ENCODE measurements at places on chromosomes 13 and 19.
A peak's percentile ranks its signal among the peaks of the same experiment; 100 is the strongest.

- no peak for DNase-seq
These were observed 8.5 kb upstream of the PROZ start for GRCh38 chr13:113149711-113150549.

DNA sequence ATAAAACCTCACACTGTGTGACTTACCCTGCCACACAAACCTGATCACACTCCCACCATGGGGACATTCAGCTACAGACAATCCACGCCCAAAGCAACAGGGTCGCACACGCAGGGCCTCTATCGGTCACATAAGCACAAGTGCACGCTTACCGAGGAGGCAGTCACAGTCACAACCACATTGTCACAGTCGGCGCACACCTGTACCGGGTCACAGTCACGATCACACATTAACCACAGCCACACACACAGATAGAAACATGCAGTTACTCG lies 579 bp downstream of the ZNF566 start:
- peak; percentile 32 for DNase-seq

DNA sequence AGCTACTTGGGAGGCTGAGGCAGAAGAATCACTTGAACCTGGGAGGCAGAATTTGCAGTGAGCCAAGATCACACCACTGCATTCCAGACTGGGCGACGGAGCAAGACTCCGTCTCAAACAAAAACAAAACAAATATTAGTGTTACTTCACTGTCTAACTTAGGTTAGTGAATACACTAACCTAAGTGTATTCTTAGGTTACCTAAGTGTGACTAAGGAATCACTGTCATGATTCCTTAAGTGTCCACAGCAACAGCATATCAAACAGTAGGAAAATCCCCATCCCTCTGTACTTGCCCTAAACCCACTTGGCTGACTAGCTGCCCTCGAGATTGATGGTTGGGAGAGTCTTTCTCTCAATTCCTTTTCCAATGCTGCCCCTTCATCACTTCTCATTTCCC lies 11.8 kb upstream of the LRCH1 start:
- no peak for DNase-seq

GRCh38 chr13:79374578-79374977 lies 31.5 kb downstream of the RBM26 start:
- DNase-seq: no peak

GRCh38 chr19:38152461-38153379 lies 71.3 kb downstream of the DPF1 start:
- no peak for DNase-seq

DNA sequence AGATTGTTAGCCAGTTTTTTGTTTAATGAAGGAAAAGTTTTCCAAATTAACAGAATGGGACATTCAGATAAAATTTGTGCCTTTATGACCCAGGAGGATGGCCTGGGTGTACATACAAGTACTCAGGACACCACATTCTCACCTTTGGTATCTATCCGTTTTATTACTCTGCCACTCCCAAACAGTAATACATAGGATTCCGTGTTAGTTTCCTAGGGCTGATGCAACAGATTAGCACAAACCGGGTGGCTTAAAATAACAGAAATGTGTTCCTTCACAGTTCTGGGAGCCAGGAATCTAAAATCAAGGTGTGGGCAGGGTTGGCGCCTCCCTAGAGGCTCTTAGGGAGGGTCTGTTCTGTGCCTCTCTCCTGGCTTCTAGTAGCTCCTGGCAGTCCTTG lies 129.9 kb downstream of the GGACT start:
- no peak for DNase-seq

DNA sequence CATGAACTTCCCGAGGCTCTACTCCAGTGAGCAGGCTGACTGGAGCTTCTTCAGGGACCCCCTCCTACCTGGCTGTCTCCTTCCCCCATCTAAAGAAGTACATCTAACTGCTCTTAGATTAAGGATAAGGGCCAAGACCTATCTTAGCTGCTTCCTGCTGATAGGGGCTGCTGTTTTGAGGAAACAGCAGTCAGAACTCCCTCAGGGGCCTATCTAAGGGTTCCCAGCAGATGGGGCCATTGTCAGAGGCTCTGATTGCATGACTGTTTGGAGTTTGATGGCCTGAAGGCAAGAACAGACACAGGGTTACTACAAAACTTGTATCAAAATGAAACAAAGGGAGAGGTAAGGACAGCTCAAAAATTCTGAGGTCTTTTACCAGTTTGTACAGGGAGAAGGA lies 2636.9 kb upstream of the PCDH20 start:
- DNase-seq: no peak

GRCh38 chr13:110343241-110343865 lies 36.3 kb downstream of the COL4A2 start:
- DNase-seq: no peak

DNA sequence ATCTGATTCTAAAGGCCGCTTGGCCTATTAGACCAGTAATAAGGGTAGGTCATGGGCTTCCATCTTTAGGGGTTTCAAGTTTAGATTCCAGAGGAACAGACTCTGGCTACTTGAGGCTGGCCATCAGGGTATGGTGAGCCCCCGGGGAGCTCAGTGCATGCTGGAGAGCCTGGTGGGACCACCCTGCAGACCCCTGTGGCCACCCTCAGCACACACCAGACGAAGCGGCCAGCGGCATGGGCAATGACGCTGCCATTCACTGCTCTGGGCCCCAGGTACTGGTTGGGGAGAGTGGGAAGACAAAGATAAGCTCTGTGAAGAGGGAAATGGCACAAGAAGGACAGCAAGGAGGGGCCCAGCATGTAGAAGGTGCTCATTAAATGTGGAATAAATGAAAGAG lies 98.8 kb upstream of the SLC15A1 start:
- no peak for DNase-seq

- DNase-seq: no peak
These were observed 3.6 kb upstream of the N4BP2L2 start for GRCh38 chr13:32542221-32542620.
